Kasumi-1 (cell line): ENCODE measurements at places on chromosomes 6 and 20.

DNA sequence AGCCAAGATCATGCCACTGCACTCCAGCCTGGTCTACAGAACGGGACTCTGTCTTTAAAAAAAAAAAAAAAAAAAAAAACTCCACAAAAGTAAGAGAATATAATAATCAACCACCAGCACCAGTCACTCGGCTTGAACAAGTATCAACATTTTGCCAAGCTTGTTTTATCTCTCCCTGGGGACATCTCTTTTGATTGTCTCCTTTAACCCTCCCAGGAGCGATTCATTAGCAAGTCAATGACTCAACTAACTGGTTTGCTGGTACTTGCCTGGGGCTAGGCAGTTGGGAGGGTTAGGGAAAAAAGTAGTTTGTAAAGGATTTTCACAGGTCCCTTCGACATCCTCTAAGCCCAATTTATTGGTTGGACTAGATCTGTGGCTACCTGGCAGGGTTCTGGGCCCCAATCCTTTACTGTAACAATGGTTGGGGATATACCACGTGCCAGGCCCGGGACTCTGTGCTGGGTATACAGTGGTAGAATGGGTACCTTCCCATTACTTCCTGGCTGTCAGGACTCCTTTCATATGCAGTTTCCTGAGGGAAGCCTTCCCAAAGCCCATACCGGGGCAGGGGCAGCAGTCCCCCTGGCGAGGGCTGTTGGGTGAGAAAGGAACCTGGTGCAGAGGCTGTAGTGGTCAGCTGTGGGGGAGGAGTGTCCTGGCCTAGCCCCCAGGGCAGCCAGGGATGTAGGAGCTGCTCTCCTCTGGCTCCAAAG lies 12.2 kb downstream of the TGIF2 start:
- DNase-seq, result no peak

DNA sequence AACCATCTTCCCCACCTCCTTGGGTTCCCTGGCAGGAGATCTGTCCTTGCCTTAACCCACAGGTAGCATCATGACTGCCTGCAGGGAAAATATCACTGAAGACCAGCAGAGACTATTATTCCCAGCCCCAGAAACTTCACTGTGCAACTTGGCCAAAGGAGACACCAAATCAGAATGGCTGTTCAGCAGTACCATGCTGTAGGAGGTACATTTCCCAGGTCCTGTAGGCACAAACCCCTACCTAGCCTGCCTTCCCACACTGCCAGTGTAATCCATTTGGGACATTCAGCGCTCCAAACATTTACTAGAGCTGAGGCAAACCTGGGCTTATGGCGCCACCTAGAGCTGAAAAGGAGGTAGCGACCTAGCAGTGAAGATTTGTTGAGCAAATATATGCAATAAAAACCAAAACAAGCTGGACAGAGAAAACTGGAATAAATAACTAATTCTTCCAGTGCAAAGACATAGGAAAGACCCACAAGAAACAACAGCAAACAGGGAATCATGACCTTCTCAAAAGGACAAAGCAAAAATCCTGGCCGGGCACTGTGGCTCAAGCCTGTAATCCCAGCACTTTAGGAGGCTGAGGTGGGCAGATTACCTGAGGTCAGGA lies 60.3 kb downstream of the VTA1 start:
- DNase-seq, result peak; percentile 50

GRCh38 chr6:6875818-6876470 lies 231.8 kb upstream of the RREB1 start:
- DNase-seq, result peak; percentile 28

- DNase-seq, result no peak
Measured at GRCh38 chr6:44730771-44731391, 343.4 kb downstream of the CDC5L start.

- no peak for DNase-seq
Measured at GRCh38 chr6:106072501-106073090, 13.5 kb upstream of the PRDM1 start.

- peak; percentile 56 for DNase-seq
Measured at GRCh38 chr6:87078983-87079616, 15.8 kb downstream of the CGA start.

DNA sequence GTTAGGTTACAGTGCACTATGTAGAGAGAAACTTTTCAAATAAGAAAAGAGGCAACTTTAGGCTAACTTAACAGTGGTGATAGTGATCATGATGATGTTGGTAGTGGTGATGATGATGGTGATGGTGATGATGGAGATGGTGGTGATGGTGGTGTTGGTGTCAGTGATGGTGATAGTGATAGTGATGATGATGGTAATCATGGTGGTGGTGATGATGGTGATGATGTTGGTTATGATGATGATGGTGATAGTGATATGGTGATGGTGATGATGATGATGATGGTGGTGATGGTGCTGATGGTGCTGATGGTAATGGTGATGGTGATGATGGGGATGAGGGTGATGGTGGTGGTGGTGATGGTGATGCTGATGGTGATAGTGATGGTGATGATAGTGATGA lies 107.4 kb downstream of the DLL1 start:
- no peak for DNase-seq

GRCh38 chr20:36400909-36401735 lies 95.0 kb downstream of the DLGAP4 start:
- no peak for DNase-seq

GRCh38 chr6:67141005-67141404 lies 1434.0 kb upstream of the EYS start:
- no peak for DNase-seq

- no peak for DNase-seq
Measured at GRCh38 chr6:143401636-143402370, 48.7 kb downstream of the ADAT2 start.

DNA sequence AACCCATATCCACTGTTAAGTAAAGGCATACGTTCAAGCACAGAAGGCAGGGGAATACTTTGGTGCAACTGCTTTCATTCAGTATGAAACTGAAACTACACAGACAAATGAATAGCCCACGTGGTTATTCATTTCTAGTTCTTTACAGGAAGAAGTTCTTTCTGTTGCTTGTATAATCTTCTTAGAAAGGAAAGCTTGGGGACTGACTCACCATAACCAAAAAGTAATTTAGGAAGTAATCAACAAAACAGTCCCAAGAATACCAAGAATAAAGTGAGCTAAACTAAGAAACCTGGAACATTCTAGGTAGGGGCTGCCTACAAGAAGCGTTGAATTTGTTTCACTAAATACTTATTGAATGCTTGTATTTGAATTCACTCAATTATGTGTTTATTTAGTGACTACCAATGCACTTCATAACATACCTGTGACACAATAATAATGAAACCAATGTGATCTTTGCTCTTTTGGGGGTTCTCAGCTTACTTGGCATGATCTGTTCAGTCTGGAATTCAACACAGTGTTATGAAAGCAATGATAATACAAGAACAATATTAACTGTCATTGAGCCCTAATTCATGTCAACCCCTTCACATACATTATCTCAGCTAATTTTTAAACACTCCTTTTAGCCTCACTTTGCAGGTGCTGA lies 25.1 kb upstream of the KIAA0408 start:
- peak; percentile 47 for DNase-seq

DNA sequence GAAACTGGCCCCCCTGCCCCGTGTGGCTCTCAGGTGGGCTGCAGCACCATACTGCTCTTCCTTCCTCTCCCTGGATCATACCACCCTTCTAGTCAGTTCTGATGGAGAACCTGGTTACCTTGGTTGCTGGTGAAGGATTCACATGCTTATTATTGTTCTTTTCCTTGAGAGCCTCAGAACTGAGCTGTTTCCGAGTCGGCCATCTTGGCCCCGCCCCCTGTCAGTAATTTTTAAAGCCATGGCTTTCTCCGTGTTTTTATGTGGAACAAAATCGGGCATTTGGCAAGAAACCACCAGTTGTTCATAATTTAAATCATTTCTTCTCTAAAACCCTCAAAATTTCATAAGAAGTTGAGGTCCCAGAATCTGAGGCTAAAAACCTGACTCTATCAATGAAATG lies 493.8 kb downstream of the NKAIN2 start:
- no peak for DNase-seq

DNA sequence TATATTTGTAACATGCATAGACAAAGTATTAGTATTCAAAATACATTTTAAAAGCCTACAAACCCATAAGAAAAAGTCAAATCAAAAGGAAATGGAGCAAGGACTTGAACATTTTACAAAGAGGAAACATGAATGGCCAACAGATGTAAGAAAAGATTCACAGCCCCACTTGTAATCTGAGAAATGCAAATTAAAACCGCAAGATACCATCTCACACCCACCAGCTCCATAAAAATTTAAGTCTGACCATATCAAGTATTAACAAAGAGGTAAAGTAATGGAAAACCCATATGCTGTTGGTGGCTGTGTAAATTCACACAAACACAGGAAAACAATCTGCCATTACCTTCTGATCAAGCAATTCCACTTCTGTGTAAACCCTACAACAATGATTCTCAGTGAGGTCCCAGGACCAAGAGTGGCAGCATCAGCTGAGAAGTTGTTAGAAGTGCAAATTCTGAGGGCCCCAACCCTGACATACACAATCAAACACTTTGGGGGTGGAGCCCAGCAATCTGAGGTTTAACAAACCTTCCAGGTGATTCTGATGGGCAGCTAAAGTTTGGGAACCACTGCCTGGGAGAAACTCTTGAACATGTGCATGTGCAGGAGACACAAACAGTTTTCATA lies 30.9 kb downstream of the BCL2L1 start:
- peak; percentile 15 for DNase-seq

- DNase-seq, result peak; percentile 50
Measured at GRCh38 chr20:20737158-20737557, 24.7 kb upstream of the RALGAPA2 start.

DNA sequence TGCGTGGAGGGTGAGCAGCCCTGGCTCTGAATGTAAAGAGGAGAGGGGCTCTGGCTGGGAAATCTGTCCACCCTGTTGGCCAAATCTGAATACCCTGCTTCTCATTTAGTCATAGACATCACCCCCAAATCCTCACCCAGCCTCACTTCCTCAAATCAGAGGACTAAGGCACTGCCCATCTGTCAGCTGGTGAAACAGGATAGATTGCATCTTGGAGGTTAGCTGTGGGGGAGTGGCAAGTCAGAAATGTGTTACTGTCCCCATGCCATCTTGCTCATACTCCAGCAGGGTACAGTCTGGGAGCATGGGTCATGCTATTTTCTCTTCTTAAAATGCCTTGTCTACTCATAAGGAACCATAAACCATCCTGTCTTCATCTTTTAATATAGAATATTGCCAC lies 9.5 kb upstream of the DTNBP1 start:
- DNase-seq, result peak; percentile 74

GRCh38 chr6:41637194-41638001 lies 870 bp upstream of the MDFI start:
- DNase-seq, result no peak

DNA sequence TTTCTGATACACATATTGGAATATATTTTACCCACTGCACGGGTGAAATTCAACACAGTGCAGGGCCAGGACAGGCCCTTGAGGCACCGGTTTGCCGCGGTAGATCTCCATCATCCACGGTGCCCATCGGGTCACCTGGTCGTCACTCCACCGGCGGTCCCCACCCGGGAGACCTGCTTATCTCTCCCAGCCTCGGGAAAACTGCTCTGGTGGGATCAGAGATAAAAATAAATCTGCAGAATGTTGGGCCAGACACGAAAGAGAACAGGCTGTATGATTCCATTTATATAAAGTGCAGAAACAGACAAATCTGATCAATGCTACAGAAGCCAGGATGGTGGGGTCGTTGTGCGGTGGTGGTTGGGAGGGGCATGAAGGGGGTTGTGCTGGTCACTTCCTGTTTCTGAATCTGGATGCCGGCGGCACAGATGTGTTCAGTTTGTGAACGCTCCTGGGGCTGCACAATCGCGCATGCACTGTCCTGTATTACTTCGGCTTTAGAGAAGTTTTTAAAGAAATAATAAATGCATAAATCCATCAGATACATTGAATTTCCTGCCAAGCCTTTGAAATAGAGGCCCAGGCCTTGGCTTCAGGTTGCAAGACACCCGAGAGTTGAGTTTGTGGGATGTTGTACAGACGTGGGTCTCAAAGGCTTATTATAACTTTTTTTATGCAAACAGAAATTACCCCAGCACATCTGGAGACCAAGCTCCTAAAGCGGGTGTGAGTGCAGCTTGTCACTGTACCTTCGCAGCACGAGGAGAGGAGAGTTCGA lies 54.3 kb downstream of the ANKRD60 start:
- DNase-seq, result no peak

GRCh38 chr20:25220021-25220730 lies 24.7 kb downstream of the ENTPD6 start:
- no peak for DNase-seq

DNA sequence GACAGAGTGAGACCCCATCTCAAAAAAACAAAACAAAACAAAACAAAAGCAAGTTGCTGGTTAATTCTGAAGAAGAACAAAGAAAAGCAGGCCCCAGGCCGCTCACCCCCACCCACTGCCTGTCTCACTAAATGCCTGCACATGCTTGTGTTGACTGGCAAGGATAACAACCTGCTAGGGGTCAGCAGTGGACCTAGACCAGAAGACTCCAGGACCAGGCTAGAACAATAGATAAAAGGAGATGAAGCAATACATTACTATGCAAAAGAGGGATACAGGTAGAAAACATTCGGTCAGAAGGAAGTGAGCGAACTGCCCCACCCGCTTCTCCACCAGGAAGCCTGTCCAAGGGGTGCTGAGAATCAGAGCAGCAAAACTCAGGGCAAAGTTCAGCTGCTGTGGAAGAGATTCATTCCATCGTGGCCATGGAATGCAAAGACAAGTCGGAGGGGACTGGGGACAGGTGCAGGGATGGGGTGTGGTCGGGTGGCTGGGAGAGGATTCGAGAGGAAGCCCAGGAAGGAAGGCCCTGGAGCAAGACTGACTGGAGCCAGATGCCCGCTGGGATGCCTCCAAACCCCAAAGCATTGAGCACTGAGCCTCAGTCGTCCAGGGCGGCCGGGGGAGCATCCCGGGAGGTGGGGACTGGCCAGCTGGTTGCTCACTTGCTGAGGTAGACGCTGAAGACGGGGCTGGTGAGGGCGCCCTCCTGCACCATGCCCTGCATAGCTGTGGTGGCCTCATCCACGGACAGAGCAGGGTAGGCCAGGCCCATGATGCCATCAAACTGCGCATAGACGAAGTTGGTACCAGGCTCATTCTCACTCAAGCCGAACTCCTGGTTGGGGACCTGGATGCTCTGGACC lies 5.3 kb downstream of the PGC start:
- DNase-seq, result no peak

GRCh38 chr6:15937602-15938001 lies 191.3 kb upstream of the MYLIP start:
- peak; percentile 36 for DNase-seq

- no peak for DNase-seq
Measured at GRCh38 chr6:53333439-53334408, 15.0 kb downstream of the ELOVL5 start.
